ENCODE measurements at places on chromosomes 4 and X.

DNA sequence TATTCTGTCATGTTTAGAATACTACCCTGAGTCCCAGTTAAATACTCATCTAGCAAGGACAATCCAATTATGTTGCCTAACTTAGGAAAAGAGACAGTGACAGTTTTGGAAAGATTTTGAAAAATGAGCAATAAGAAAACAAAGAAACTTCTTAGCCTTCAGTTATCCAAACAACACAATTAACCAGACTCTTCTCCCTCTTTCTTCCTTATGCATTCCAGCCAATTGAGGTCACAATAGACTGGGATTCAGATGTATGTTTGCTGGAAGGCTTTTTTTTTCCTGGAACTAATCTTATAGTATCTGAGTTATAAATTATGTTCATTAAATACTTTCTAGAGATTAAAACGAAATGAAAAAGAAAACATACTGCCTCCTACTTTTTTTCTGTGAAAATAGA is 109.6 kb downstream of the GUCY2F start:
- DNase-seq, result no peak

DNA sequence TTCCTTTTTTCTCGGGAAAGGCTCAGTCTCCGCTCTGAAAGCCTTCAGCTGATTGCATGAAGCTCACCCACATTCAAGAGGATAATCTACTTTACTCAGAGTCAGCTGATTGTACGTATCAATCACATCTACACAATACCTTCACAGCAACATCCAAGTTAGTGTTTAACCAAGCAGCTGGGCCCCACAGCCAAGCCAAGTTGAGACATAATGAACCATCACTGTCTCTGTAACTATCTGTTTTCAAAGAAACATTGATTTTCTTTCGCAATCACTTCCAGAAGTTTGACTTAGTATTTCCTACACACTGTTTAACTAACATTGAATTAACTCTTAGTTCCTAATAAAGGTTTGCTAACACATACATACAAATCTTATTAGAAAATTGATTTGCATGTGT is 40.3 kb downstream of the RWDD4 start:
- DNase-seq, result no peak

DNA sequence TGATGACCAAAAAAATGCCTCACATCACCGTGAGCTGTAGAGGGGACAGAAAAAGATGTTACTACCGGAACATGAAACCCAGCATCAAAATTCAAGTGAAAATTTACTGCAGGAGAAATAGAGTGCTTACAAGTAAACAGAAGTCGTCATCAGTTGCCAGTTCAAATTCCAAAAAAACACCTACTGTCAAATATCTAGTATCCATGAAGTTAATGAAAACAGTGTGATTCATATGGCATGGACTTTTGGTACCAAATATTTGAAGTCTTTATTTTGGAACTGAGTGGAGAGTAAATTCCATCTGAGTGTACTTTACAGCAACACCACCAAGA is 388.9 kb upstream of the SPOCK3 start:
- DNase-seq, result no peak

DNA sequence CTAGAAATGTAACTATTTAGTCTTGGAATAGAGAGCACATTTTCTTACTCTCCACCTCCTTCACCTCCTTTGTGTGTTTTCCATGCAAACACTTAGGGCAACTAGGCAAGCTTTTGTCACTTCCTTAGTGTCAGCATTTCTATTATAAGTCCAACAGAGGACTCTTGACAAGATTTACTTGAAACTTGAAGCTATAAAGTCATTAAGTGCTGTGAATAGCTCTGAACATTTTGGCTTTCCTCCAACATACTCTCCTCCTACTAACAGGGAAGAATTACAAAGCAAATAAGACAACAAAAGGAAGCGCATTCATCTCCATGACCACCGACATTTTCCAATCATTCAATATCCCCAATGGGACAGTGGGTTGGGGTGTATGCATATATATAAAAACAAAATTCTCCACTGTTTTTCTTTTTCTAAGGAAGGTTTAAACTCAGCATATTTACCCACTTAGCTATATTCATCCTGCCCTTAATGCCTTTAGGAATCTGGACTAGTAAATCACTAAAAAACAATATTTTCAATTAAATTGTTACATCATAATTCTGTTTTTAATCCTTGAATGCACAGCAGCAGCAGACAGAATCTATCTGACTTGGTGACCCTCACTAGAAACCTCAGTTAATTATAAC is 264.6 kb downstream of the SNCA start:
- DNase-seq, result no peak

GRCh38 chr4:42618023-42618422 is 38.9 kb downstream of the ATP8A1 start:
- no peak for DNase-seq

DNA sequence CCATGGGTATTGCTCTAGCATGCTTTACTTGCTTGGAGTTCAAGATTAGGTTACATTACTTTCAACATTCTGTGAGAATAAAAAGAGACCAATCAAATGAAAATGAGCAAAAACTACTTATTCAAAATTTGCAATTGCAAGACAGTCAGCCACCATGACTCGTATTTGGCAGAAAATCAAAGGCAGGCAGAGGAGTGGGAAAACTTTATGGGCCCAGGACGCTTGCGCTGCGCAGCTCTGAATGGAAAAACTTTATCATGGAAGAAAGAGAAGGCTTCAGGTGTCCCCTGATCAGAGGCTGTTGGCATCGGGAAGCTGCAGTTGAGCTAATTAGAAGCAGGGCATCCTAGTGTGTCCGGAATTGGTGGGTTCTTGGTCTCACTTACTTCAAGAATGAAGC is 250.6 kb downstream of the USP46 start:
- DNase-seq, result no peak

GRCh38 chr4:144705601-144706590 is 59.9 kb downstream of the HHIP start:
- no peak for DNase-seq

- no peak for DNase-seq
Observed at GRCh38 chr4:169070895-169071218, 60.8 kb upstream of the CBR4 start.

DNA sequence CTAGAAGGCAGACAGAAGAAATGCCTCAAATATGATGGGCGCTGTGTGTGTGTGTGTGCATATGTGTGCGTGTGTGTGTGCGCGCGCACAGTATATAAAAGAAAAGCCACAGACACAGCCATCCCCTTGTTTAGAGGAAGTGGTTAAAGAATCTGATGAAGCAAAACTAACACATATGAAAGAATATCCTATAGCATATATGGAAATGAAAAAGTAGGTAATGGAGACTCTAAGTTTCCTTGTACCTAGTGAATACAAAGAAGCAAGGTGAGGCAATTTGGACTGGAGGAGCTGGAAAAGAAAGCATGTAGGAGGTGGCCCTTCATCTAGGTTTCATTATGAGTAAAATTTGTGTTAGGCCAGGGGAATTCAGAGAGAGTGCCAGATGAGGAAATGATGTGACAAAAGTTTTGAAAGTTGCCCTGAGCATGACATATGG is 58.6 kb upstream of the MCF2 start:
- DNase-seq, result peak; percentile 25

- DNase-seq, result no peak
Observed at GRCh38 chrX:21770631-21771321, 12.9 kb upstream of the SMPX start.

- DNase-seq, result no peak
Observed at GRCh38 chrX:79139446-79139845, 5.0 kb upstream of the GPR174 start.

GRCh38 chr4:170978990-170979389 is 834.2 kb upstream of the GALNTL6 start:
- no peak for DNase-seq

DNA sequence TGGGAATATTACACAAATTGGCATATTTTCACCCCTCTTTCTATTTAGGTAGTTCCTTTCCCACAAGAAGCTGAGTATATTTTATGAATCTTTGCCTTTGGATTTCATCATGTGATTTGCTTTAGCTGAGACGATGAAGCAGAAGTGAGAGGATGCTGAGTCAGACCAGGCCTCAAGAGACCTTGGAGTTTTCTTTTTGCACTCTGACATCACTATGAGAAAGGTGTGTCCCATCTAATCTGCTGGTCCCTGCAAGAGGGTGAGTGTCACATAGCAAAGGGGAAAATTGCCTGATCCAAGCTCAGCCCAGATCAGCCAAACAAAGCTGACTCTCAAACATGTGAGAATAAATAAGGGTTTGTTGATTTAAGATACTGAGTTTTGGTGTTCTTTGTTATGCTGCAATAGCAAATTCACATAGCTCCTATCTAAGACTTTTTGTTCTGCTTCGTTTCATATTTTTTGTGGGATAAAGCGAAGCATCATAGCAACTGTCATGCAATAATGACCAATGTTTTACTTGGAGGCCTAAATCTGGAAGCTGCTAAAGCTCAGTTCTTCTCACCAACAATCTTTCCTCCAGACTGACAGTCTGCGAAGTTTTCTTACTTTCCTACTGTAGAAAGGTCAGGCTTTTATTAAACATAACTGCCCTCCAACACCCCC is 176.9 kb downstream of the PDHA2 start:
- DNase-seq, result no peak

- no peak for DNase-seq
Observed at GRCh38 chr4:188214861-188215260, 75.6 kb downstream of the TRIML1 start.

- DNase-seq, result no peak
Observed at GRCh38 chr4:123415576-123415975, 19.0 kb downstream of the SPRY1 start.

DNA sequence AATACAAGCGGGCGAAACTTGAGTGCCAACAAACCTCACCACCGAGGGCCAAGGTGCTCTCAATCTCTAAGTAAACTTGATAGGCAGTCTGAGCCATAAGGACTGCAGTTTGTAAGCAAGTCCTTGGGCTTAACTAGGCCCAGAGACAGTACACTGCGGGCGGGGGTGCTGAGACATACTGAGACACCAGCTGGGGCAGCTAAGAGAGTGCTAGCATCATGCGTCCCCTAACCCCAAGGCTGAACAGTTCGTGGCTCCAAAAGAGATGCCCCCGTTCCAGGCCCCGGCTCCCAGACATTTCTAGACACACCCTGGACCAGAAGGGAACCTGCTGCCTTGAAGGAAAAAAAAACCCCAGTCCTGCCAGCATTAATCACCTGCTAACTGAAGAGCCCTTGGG is 126.8 kb upstream of the PRDX4 start:
- no peak for DNase-seq

- DNase-seq, result no peak
Observed at GRCh38 chr4:98232202-98232601, 29.0 kb upstream of the RAP1GDS1 start.

GRCh38 chr4:153210727-153211126 is 6.5 kb downstream of the TRIM2 start:
- no peak for DNase-seq

DNA sequence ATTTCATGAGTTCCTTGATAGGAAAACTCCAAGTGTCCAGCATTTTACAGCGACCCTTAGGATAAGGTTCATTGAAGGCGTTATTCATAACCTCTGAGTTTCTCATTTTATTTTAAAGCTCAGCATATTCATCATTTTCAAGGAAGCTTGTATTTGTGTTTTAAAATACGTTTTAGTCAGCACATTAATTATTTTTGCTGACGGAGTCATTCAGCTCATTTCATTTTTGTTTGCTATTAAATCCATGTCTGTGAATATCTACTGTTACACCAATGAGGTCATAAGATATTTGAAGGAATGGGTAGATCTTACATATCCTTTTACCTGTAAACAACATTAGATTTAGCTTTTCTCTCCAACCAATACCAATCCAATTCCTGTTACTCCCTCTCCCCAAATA is 1766.3 kb upstream of the PCDH10 start:
- DNase-seq, result no peak
